GM12891 (cell line): ENCODE measurements at places on chromosomes 12 and 14.

DNA sequence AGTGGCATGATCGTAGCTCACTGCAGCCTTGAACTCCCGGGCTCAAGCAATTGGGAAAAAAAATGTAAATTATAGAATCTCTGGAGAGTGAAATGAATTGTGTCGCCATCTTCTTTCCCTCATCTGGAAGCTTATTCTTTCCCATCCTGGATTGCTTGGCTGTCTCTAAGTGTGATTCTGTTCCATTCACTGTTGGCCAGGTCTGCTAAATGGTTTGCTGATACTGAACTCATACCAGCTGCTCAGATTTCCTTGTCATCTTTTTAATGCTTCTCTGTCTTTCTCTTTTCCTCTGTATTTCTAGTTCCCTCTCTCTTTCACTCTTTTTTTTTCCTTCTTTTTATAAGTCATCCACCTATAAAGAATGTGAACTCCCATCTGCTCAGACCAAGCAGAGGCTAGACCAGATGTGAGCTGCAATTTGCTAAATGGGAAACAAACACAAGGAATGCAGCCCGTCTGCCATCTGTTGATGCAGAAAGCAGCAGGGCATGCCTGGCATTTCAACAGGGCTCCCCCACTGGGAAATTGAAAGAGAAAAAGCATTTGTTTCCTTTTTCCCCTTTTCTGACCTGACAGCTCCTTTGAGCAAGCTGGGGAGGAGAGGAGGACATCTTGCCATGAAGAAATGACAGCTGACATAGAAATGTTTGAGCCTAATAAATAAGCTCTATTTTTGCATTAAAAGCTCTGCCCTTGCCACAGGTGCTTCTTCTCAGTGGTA, 1823.6 kb upstream of the FLRT2 start:
- no peak for DNase-seq

GRCh38 chr12:106442575-106442974, 85.0 kb downstream of the POLR3B start:
- no peak for DNase-seq

- DNase-seq: no peak
These were observed 364.1 kb downstream of the PAWR start for GRCh38 chr12:79326663-79327062.

DNA sequence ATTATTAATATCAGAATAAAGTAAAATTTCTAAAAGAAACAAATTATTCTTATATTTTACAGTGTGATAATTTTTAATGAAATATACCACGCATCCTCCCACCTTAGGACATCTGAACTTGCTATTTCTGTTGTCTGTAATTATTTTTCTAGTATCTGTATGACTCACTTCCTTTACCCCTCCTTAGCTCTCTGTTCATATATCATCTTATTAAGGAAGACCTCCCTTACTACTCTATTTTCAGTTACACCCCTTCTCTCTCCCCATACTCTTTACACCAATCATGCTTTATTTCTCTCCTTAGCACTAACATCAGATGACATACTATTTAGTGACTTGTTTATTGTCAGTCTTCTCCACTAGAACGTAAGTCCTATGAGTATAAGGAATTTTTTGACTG, 34.2 kb upstream of the C12orf50 start:
- DNase-seq: no peak

DNA sequence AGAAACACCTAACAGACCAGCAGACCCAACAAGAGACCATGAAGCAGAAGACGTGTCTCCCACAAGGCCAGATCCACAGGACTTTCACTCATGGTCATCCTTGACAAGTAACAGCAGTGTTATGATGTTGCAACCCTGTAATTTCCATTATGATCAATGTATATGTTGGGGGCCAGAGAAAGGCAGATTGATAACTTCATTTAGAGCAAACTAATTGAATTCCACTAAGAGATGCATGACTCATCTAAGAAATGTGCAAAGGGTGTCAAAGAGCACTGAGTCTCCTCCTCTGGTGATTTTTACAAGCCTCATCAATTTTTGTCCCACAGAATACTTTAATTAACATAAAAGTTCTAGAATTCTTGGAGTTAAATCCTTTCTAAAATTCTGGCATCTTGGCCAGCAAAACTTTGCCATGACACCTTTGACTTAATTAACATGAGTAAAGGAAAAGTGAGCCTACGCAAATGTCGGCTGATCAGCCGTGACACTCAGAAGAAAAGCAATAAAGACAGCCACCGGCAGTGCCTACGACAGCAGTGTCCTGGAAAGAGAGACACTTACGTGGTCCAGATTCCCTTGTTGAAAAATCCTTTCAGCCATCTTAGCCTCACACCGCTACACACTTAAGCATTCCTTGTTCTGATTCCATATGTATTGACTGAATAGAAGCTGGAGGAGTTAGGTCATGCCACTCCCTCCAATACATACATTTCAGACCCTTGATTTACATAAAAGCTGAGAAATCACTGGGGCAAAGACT, 370.2 kb upstream of the CCDC196 start:
- DNase-seq: no peak

GRCh38 chr14:80522411-80522810, 311.1 kb upstream of the DIO2 start:
- DNase-seq: no peak

DNA sequence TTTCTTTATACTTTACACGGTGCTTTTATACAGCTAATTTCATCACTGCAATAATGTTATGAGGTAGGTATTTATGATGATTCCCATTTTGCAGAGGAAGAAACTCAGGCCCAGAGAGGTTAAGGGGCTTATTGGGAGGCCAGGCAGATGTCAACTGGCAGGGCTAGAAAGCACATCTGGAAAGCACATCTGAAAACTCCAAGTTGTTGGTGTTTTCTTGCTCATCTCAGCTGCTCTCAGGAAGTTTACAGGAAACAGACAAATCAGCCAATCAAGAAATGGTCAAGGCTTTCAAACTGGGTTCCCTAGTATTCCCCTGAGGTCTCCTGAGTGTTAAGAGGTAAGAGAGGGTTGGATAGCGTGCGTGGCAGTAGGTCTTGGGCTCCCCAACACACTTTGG, 124.1 kb upstream of the MED13L start:
- no peak for DNase-seq

- DNase-seq: no peak
These were observed 134.7 kb upstream of the GSC start for GRCh38 chr14:94904636-94905035.

GRCh38 chr12:110937104-110937641, 16.8 kb upstream of the MYL2 start:
- peak; percentile 59 for DNase-seq

DNA sequence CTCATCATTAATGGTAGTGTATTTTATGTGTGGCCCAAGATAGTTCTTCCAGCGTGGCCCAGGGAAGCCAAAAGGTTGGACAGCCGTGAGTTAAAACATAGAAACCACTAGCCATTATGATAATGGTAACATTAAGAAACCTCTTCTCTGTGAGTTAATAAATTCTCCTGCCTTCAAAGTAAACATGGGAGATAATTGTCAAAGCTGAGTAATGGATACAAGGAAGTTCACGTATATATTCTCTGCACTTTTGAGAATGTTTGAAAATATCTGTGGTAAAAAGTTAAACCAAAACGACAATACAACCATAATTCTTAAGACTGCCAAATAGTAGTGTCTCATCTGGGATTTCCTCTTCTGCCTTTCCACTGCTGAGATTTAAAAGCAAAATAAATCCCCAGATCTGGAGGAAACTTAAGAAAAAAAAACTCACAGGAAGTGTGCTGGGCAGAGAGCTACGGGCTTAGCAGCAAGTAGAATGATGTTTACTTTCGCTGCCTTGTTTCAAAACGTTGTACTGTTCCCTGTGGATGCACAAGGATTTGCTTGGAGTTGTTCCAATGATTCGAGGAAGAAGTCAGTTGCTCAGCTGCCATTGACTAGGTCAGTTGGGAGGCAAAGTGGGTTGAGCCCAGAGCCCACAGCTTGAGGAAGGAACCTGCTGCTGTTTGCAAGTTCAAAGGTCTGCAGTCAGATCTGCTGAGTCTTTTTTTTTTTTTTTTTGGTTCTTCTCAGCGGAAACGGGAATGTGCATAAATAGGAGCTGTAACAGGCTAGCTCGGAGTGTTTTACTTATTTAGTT, 1.7 kb downstream of the TPCN1 start:
- no peak for DNase-seq

DNA sequence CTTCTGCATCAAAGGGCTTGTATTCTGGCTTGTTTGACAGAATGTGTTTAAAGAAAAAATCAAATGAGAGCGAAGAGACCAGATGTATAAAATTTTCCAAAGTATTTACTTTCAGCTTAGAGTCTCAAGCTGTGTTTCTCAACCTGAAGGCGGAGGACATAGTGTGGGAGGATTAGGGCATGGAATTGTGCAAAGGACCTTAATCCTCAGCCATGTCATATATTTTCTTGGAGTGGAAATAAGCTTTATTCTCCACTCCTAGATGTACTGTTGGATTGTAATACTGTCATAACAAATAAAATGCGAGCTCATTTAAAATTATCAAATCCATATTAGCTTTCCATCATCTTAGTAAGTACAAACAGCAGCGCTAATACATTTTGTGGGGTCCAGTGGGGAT, 154.0 kb downstream of the PAH start:
- no peak for DNase-seq

DNA sequence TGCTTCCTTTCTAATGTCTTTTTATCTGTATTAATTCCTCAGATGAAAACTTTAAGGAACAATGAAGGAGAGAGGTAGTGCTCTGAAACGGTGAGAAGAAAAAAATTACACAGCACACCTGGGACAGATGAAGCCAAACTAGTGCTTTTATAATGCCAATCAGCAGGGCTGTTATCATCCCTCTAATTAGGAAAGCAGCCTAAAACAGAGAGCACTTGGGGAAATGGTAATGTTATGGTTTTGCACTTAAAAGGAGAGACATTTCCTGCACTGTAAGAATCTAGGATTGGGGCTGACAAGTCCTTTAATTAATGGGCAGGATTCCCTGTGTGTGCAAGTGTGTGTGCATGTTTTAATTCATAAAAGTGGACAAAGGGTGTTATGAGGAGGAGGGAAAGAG, 4.8 kb upstream of the LMO3 start:
- no peak for DNase-seq

DNA sequence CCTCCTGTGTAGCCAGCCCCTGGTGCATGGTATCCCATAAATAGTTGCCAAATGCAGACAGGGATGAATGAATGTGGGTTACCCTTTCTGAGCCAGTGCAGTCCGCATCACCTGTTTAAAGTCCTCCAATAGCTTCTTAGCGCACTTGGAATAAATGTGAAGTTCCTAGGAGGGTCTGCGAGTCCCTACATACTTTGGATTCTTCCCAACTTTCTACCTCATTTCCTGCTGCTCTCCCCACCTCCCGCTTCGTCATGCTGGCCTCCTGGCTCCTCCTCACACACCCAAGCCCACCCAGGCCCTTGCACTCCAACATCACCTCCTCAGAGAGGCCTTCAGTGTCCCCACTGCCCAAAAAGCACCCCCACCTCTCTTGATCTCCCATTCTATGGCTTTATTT, 17.7 kb downstream of the RFX4 start:
- no peak for DNase-seq

DNA sequence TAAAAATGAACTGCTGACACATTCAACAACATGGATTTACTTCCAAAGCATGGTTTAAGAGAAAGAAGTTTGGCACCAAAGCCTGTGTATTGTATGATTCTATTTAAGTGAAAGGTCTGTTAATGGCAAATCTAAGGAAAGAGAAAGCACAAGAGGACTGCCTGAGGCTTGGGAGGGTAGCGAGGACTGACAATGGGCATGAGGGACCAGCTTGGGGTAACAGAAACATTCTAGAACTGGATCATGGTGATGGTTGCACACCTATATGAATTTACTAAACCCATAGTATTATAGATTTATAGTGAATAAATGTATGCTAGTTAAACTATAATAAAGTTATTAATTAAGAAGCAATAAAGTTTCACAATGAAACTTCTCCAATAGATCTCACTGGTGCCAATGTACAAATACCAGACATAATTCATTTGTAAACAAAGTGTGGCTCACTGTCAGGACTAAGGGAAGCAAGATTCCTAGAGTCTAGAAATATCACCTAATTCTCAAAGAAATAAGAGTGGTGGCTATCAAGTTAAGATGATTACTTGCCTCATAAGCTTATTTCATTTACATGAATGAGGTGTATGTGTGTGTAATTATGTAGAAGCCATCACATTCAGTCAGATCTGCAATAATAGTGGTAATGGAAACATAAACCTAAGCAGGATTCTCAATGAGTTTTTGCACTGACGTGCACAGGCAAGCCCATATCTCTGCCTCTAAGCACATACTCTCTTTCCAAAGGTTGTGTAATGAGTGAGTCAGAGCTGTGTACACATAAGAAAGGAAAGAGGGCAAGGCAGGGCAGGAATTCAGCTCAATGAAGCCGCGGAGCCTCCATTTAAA, 353.4 kb downstream of the KCNH5 start:
- DNase-seq: no peak

DNA sequence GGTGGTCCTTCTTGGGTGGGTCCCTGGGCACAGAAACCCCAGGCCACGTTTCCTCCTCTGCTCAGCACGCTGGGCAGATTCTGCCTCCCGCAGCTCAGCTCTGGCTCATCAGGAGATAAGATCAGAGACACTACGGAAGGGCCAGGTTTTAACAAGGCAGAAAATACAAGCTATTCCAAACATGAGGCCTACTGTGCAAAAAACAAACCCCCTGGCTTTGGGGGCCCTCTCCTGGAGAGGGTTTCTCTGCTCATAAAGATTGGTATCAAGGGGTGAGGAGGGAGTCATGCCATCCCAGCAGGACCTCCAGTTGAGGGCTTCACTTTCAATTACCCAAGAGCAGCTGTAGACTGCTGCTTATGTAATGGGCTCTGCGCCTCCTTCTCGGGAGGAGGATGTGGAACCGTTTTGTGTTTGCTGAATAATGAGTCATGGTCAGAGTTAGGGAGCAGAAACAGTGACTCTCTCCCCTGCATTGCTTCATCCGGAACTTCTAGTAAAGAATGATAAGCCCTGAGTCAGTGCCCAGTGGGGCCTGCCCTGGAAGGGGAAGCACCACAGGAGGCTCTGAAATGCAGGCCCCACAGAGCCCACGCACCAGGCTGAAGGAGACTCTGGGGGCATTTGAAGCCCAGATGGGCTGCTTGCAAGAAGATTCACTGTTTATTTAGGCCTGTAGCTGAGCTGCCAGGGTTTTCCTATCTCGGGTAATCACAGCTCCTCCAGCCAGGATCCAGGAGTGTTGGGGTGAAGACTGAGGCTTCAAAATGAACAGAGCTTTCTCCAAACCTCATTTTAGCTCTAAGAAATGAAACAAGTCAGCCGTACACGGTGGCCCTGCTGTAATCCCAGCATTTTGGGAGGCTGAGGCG, 79.3 kb downstream of the SSPN start:
- peak; percentile 30 for DNase-seq

GRCh38 chr14:73785336-73785833, 66.2 kb upstream of the PTGR2 start:
- no peak for DNase-seq

DNA sequence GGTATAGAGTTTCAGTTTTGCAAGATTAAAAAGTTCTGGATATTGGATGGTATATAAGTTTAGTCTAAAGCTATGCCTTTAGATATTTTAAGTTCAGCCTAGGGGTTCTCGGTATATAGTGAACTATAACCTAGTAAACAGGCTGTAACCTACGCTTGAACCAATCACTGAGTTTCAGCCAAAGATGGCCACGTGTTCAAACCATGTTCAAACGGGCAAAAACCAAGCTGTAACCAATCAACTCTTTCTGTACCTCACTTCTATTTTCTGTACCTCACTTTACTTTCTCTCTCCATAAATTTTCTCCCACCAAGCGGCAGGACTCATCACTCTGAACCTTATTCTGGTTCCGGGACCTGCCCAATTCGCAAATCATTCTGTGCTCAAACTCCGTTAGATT, 1.4 kb downstream of the TMBIM4 start:
- no peak for DNase-seq

- no peak for DNase-seq
These were observed 40.2 kb downstream of the TEAD4 start for GRCh38 chr12:2999265-2999841.

- DNase-seq: no peak
These were observed 51.3 kb downstream of the RMST start for GRCh38 chr12:97513950-97514349.
